Kidney tubule cell (primary cell): ENCODE measurements at places on chromosomes 7 and 10.

- peak; percentile 78 for DNase-seq
Measured at GRCh38 chr10:60572511-60573194, 183.0 kb upstream of the ANK3 start.

- DNase-seq = no peak
Measured at GRCh38 chr7:155944901-155945300, 132.6 kb upstream of the SHH start.

DNA sequence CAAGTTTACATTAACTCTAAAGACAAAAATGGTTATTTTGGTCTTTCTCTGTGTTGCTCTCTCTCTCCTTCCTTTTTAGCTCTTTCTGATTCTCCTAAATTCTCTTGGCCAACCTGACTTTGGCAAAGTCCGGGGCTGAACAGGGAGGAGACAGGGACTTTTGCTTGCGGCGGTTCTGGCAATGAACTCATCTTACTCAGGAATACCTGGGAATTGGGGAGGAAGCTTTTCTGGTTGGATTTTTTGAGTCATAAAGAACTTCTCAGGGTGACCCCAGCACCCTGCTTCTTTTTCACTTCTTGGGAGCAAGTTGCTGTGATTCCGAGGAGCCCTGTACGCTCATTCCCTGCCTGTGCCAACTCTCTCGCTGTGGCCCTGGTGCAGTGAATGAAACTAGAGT, 16.0 kb downstream of the GATA3 start:
- DNase-seq = no peak

- peak; percentile 53 for DNase-seq
Measured at GRCh38 chr7:36440880-36441279, 51.2 kb downstream of the ANLN start.

GRCh38 chr7:140591180-140591902, 49.3 kb downstream of the DENND2A start:
- DNase-seq = peak; percentile 63

DNA sequence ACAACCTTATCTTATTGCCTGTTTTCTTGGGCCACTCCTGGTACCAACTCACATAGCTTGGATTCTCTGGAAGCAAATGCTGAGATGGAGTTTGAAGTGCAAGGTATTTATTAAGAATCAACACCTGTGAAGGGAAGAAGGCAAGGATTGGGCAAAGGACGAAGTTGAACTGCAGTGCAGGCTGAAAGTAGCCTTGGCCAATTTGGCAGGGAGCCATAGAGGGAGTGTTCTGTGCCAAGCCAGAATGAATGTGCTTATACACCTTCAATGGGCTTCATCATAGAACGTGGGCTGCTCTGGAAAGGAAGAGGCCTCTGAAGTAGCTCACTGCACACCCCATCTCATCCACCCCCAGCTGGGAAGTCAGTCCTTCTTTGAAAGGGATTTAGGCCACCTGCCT, 79.8 kb upstream of the IFRD1 start:
- DNase-seq = no peak

DNA sequence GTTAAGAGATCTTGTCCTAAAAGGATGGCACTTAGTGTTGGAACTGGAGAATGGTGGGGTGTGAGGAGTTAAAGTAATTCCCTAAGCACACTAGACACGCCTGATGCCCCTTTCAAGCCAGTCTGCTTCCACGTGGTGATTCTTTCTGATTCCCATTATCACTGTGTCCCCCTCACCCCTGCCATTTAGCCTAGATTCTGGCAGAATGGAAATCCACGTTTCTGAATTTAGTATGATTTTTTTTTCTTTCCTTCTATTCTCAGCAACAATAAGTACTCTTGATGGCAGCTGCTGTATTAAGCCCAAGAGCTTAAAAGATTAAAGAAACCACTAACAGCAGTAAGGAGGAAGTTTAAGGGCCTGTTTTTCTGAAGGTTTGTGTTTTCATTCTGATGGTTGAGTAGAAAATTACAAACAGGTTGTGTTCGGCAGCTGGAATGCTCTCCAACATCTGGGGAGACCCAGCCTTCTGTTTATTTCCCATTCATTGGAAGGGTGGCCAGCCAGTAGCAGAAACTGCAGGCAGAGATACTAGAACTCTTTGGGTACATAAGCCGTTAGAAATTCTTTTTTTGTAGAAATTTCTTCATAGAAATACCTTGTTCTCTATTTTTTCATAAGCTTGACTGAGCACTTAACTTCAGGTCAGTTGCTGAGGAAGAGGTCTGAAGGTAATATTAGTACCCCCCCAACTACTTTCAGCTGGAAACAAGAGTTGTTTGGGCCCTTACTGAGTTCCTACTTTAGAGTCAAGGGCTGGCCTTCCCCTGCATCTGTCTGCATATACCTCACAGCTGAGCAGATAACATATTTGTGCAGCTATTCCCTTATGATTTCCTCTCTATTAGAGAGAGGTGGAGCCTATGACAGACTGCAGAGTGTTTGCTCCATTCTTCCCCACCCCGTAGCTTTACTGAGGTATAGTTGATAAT, 355.1 kb downstream of the AUTS2 start:
- no peak for DNase-seq

GRCh38 chr7:7798510-7798909, 80.1 kb upstream of the RPA3 start:
- DNase-seq = no peak

DNA sequence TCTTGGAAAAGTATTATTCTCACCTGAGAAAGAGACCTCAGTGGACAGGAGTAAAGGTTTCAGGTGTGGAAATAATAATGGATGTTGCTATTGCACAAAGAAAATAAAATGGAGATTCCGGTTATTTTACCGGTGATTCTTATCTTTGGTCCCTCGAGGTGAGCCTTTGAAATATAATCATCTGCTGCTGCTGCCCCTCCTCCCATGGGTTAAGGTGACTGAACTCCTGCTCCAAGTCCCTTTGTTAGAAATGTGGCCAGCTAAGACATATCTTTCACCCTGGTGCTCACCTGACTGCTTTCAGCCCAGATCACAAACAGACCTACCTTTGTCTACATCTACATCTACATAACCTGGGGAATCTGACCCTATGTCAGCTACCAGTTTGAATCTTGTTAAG, 5.7 kb downstream of the CUBN start:
- DNase-seq = no peak

- no peak for DNase-seq
Measured at GRCh38 chr10:44780426-44780825, 130.7 kb upstream of the TMEM72 start.

DNA sequence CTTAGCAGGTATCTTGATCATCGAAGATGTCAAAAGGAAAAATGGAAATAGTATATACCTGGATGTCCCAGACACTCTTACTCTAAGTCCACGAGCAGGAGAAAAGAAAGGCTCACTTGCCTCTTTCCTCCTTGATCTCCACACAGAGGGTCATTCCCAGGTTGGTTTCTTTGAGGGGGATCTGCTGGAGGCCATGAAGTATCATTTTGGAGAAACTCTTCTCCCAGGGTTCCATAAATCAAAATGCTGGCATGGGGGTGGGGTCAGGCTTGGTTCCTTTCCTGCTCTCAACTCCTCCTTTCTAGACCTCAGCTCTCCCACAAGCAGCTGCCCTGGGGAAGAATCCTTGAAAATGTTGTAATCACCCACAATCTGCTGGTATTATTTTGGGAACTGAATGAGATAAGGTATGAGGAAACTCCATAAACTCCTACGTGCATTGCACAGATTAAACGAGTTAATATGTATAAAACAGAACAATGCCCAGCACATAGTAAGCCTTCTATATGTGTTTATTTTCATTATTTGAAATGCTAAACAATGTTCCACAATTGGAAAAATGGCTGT, 54.4 kb downstream of the PRKCQ start:
- DNase-seq = no peak

DNA sequence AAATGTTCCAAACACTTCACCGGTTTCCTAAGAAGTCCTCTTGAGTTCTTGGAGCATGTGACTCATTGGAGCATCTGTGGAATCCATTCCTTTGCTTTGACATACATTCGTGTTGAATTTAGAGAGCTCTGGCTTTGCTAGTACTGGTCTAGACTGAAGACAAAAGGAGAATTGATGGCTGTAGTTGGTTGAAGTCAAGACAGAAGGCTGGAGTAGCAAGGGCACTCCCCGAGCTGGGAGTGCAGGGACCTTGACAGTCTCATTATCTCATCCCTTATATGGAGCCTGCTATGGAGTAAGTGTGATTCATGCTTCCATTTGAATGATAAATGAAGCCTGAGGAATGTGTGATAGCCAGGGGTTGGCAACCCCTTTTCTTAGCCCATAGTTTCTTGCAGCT, 1249.1 kb downstream of the TYW1 start:
- DNase-seq = peak; percentile 90

GRCh38 chr10:30591249-30591670, 38.3 kb downstream of the LYZL2 start:
- peak; percentile 69 for DNase-seq
